ENCODE measurements at places on chromosomes 12 and 14.
A peak's percentile ranks its signal among the peaks of the same experiment; 100 is the strongest.

- DNase-seq, result no peak
These were observed 66.4 kb upstream of the C12orf71 start for GRCh38 chr12:27148791-27149190.

DNA sequence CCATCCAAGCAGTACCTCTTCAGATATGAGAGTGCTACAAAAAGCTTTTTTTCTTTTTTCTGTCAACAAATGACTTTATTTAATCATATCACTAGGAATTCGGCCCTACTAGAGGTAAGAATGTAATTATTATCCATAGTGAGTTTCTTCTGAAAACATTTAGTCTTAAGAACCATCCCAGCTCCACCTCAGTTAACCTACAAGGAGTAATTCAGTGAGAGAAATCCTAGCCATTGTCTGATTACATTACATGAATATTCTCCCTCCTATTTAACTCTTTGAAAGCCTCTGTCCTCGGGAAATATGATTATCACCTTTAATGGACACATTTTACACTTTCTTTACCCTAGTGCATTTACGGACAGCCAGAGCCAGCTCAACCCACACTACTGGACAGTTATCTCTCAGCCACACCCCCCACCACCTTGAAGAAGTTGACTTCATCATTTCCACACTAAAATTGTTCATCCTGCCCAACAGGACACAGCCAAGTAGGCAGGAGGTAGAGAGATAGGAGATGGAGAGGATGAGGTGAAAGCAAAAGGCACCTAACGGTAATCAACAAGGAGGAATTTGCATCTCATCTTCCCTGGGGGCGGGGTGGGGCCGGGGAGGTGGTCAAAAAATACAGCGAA, 1.3 kb downstream of the PPFIA2 start:
- no peak for DNase-seq

GRCh38 chr12:13595536-13596443, 385.6 kb downstream of the GRIN2B start:
- DNase-seq, result no peak

- DNase-seq, result peak; percentile 53
These were observed 95.2 kb upstream of the PCED1B start for GRCh38 chr12:46983959-46984841.

- no peak for DNase-seq
These were observed 39.3 kb downstream of the FIGNL2 start for GRCh38 chr12:51809193-51809592.

GRCh38 chr12:62720661-62721330, 214.2 kb downstream of the PPM1H start:
- DNase-seq, result no peak

- no peak for DNase-seq
These were observed 3.3 kb upstream of the RIMBP2 start for GRCh38 chr12:130719263-130719859.

GRCh38 chr12:49367381-49368239, at the start of gene SPATS2:
TSS of gene SPATS2 (plus strand) at chr12:49367462. CDS start at chr12:49461013, 93,551 bp downstream.
- peak; percentile 93 for DNase-seq

Data from activated CD8-positive, alpha-beta T cell treated with anti-CD3 and anti-CD28 coated beads for 36 hours (primary cell).